Stimulated activated CD8-positive, alpha-beta memory T cell treated with anti-CD3 and anti-CD28 coated beads, Interleukin-7, amount 100 ng/mL, for 1 hour (primary cell): ENCODE measurements at places on chromosomes 4 and X.
A peak's percentile ranks its signal among the peaks of the same experiment; 100 is the strongest.

DNA sequence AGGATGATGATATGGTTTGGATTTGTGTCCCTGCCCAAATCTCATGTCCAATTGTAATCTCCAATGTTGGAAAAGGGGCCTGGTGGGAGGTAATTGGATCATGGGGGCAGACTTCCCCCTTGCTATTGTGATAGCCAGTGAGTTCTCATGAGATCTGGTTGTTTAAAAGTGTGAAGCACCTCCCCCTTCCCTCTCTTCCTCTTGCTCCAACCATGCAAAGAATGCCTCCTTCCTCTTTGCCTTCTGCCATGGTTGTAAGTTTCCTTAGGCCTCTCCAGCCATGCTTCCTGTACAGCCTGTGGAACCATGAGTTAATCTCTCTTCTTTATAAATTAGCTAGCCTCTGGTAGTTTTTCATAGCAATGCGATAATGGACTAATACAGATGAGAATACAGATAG is 19.7 kb upstream of the ALG13 start:
- no peak for DNase-seq

DNA sequence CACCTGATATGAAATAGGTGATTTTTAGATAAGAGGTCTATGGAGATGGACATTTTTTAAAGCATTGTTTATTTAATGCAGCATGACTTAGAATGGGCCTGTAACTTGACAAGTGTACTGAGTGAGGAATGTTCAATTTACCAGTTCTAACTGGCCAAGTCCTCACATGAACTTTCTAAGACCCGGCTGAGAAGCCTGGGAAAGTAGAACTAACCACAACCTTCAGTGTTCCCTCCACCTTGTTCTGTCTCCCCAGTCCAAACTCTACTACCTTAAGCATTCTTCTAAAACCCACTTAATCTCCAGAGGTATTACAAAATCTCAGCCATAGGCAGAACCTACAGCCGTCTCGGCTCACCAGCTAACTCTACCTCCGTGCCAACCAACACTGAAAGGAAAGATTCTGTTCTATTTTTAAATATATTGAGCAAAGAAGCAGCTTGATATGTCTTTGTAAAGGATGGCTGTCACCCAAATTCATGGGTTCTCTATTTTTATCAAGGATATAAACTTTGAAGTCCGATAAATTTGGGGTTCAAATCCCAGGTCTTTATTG is 6.8 kb downstream of the PPARGC1A start:
- no peak for DNase-seq

DNA sequence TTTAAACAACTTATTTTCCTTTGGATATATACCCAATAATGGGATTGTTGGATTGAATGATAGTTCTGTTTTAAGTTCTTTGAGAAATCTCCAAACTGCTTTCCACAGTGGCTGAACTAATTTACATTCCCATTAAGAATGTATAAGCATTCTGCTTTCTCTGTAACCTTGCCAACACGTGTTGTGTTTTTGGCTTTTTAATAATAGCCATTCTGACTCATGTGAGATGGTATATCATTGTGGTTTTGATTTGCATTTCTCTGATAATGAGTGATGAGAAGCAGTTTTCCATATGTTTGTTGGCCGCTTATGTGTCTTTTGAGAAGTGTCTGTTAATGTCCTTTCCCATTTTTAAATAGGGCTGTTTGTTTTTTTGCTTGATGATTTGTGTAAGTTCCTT is 155.6 kb upstream of the PITX2 start:
- no peak for DNase-seq

DNA sequence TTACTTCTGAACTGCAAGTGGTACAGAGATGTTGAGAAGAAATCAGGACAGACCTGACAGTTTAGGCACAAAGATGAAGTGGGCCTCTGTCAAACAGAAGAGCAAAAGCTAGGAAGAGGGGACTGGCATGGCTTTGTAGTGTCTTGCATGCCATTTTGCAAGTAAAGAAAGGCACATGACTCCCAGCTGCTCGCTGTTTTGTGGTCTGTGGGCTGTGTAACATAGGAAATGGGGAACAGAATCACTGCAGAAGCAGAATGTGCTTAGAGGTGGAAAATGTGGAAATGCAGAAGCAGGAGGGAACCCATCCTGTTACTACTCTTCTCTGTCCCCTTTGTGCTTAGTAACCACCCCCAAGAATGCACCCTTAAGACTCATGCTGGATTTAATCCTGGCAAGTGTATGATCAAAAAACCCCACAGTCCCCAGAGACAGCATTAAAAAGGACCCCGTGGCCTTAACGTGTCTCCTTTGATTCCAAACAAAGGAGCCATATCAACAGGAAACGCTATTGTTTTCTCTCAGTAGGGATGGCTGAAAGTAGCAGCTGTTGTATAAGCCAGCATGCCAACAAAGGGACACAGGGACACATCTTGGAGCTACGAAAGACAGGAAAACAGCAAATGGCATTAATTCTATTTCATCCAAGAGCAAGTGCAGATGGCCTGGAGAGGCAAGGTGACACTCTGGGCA is 177.6 kb upstream of the GLRA2 start:
- no peak for DNase-seq

GRCh38 chr4:1351854-1352566 is 5.0 kb downstream of the UVSSA start:
- DNase-seq, result peak; percentile 88

GRCh38 chr4:1533501-1534064 is 127.3 kb upstream of the NKX1-1 start:
- no peak for DNase-seq

DNA sequence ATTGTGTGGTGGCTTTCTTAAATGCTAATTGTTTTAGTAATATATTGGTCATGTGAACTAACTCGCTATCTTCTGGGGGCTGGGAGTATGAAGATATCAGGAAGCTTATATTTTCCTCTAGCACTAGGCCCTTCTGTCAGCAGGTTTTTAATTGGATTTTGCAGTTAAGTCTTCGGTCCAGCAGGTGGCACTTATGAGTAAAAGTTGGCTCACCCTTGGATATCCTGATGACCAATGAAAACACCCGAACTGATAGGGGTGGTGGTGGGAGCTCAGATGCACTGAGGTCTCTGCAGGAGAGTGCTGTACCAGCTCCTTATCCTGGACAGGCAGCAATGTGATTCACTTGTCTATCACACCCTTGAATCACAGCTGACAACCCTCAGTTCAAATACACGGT is 1365.8 kb upstream of the DIAPH2 start:
- DNase-seq, result no peak

DNA sequence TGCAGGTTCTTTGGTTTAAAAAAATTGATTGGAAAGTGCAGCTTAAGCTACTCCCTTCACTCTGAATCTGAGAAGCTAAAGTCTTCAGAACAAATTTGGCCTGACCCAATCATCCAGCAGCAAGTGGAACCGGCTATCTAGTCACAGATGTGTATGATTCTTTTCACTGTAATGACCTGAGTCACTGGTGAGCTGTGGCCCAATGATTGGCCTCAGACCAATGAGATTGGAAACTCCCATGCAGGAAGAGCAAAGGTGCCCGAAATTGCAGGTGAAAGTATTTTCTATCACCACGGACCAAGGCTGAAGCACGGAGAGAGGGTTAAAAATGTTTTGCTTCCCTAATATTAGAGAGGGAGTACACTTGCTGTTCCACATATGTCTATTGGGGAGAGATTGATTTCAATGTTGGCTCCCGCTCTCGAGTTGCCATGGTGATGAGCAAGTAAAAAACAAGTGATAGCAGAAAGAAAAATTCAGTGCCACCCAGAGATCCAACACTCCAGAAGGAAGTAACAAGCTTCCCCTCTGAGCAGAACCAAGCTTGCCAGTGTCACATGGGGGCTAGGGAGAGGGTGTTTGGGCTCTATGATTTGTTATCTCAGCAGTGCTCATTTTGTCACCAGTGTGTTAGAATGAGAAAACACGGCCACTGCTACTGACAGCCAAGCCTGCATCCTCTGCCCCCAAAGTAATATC is 11.2 kb downstream of the RIPPLY1 start:
- DNase-seq, result no peak

DNA sequence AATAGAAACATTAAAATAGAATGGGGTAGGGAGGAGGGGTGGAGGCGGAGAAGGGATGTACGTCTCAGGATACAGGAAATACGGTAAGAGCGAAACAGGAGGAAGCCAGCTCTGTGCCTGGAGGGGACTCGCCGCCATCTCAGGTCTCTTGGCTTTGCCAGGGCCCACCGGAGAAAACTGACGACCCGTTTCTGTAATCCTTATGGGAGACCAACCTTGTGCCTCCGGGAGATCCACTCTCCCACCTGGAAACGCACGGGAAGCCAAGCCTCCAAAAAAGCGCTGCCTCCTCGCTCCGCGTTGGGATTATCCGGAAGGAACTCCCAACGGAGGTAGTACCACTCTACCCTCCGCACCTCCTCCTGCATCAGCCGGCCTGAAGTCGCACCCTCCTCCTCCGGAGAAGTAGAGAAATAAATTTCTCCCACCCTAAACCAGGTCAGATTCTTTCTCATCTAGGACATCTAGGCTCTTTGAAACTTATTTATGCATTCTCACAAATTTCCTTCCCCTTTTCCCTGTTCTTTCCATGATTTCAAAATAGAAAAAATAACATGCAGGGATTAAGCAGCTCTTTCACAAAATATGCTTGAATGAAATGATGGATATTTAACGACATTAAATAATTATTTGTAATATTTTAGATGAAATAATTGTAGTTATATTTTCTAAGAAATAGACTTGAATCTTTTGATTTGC is at the start of gene NBDY:
TSS of gene NBDY (plus strand) at position 92 of the 699 bp plus-strand sequence. CDS start at position 203, 111 bp downstream.
- no peak for DNase-seq

- no peak for DNase-seq
Observed at GRCh38 chr4:138938366-138938690, 77.3 kb upstream of the NOCT start.

DNA sequence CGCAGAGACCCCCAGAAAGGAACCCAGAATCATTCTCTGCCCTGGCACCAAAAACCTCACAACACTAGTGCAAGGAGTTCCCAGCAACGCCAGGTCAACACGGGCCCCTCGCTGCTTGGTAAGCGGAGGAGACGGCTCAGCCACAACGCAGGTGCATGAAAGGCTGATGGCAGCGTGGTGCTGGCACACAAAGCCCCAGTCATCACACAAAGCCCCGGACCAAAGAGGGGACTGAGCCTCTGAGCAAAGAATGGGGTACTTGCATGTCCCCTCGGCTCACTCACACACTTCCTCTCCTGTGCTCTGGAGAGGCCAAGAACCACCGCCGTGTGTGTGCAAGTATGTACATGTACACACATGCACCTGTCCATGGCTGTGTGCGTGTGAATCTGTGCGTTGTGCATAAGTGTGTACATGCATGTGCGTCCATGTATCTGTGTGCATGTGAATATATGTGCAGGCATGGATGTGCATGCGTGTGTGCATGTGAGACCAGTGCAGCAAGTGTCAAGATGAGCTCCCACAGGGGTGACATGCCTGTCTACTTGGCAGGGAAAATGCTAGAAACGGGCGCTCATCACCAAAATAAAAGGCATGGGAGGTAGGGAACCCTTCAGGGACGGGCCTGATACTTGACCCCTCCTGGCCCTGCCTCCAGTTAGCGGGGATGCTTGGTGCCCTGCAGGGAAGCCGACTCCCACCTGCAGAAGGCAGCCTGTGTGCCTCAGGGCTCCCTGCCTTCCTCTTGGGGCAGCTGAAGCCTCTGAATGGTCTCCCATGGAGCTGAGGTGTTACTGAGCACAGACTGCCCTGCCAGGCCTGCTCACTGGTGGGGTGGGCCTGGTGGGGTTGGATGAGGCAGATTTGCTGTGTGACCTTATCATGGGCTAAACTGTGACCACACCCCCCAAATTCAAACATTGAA is 60.4 kb downstream of the ZFYVE28 start:
- DNase-seq, result no peak

- no peak for DNase-seq
Observed at GRCh38 chr4:18435781-18436180, 414.2 kb upstream of the LCORL start.

GRCh38 chr4:145319751-145320150 is 139.4 kb upstream of the OTUD4 start:
- no peak for DNase-seq

- no peak for DNase-seq
Observed at GRCh38 chr4:99612704-99613103, 38.1 kb downstream of the MTTP start.

DNA sequence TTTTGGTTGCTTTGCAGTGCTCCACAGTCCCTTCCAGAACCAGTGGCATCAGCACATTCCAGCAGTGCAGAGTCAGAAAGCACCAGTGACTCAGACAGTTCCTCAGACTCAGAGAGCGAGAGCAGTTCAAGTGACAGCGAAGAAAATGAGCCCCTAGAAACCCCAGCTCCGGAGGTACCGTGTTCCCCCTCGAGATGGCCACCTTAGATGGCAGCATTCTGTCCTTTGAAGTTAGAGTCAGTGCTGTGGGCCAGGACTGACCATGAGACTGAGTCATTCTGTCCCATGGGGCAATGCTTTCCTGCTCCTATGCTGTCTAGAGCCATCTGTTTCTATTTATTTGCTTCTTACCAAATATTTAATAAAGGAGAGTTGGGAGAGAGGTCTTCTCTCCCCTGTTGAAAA is 112.3 kb downstream of the KLHL8 start:
- no peak for DNase-seq

DNA sequence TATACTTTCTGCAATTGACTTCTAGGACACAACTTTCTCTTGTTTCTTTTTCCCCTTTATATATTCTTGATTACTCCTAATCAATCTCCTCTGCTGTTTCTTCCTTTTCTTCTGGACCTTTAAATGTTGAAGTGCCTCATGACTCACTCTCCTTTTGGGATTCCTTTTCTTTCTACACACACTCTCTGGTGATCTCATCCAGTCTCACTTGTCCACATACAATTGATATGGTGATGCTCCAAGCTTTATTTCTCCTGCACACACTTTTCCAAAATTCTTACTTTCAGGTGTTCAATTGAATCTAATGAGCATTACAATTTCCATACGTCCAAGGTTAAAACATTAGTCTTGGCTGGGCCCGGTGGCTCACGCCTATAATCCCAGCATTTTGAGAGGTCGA is 794.8 kb upstream of the EPHA5 start:
- no peak for DNase-seq

GRCh38 chr4:184166736-184167135 is 50.9 kb downstream of the ENPP6 start:
- DNase-seq, result no peak

GRCh38 chr4:73520821-73521220 is 39.3 kb downstream of the AFM start:
- DNase-seq, result no peak

DNA sequence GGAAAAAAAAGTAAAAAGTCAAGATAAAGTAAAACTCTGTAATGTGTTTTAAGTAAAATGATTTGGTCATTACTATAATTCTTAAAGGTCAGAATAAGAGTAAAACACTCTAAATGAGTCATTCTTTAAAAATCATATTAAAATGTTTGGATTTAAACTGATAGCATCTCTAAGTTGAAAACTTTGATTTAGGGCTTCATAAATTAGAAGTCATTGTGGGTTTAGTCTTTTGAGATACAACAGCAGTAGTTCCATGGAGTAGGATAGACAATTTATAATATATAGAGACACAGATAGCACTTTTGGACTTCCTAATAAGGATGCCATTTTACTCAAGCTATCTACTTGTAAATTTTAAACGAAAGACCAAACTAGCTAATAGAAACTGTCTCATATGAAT is 77.1 kb upstream of the PABPC4L start:
- no peak for DNase-seq

DNA sequence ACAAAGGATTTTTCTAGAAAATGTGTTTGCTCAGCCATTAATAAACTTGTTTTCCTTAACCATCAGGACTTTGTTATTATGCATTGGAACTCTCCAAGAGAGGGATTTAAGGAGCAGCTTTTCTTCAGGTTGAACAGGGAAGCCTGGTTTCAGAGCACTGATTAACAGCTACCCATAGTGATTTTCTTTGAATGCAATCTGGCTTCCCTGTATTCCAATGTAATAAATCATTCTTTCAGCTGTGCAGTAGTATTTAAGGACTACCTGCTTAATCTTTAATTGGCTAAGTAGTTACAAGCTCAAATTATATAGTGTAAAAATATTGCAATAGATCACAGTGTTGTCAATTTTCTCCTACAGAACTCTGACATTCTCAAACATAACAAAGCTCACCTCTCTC is 77.5 kb downstream of the TMEM156 start:
- DNase-seq, result no peak
